ENCODE measurements at places on chromosomes 6 and 20.
A peak's percentile ranks its signal among the peaks of the same experiment; 100 is the strongest.

DNA sequence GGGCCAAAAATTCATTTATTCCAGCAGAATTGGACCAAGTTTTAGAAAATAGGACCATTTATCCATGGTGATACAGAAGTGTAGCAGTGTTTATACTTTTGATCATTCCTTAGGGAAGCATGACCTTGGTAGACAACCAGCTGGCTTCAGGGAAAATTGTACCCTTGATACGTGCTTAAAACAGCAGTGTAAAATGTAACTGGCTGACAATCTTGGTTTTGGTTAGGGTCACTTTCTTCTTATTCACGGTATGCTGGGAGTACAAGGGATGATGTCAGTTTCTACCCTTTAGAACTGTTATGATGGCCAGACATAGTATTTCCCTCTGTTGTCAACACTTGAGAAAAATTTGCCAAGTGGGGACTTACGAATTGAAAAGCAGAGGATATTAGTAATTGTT lies 157.1 kb downstream of the BCKDHB start:
- DNase-seq = peak; percentile 26

DNA sequence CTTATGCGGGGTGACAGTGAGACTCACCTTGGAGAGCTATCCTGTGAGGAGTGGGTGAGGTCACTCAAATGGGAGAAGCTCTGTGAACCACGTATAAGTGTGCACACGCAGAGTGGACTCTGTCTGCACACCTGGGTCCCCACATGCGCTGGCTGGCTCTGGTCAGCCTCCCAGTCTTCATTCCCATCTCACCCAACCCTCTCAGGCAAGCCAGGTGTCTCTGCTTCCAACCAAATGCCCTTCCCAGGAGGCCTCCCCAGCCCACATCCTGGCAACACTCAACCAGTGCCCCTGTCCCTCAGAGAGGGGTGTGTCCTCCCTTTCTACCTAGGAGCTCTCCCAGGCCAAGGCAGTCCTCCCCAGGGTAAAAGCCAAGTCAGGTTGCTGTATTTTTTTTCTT lies 8.0 kb upstream of the PI16 start:
- DNase-seq = no peak

- peak; percentile 76 for DNase-seq
Observed at GRCh38 chr6:119174879-119175817, 96.7 kb upstream of the FAM184A start.

DNA sequence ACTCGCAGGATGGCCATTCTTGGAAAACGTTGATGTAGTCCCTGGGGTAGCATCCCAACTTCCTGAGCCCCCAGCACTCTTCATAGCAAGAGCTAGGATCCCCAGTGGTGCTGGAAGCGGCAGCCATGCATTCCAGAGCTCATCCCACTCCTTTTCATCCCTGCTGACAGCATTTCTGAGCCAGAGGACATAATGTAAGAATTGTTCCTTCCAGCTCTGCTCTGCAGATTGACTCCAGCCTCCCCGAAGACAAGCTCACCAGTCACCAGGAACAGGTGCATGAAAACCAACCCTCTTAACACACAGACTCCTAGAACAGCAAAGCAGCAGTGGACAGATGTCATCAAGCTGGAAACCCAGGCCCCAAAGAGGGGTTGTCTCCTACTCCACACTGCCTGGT lies 3.8 kb downstream of the SLC13A3 start:
- no peak for DNase-seq
